Esophagus mucosa (tissue), 1 donor: ENCODE measurements at places on chromosomes 11 and 22. TPM values are rescaled to one million over a fixed set of nuclear protein-coding genes. Genes with fewer than 3 reads are reported as not detected.

- ATAC-seq, result no peak
Observed at GRCh38 chr22:49645791-49646550, 181.7 kb downstream of the BRD1 start.

- no peak for ATAC-seq
Observed at GRCh38 chr11:36475192-36475591, 34.9 kb downstream of the TRAF6 start.

GRCh38 chr11:11636671-11637070 is 14.9 kb upstream of the GALNT18 start:
- ATAC-seq, result no peak

GRCh38 chr11:7603031-7603781 is 70.1 kb downstream of the CYB5R2 start:
- ATAC-seq, result no peak

- no peak for ATAC-seq
Observed at GRCh38 chr11:108804511-108804910, 139.6 kb downstream of the DDX10 start.

- no peak for ATAC-seq
Observed at GRCh38 chr11:17719938-17720795, 796 bp downstream of the MYOD1 start.

- ATAC-seq, result peak; percentile 72
Observed at GRCh38 chr11:102293873-102294601, 23.2 kb upstream of the BIRC3 start.

Gene TOM1
- 88.2 TPM for total RNA-seq
